ENCODE measurements at places on chromosomes 5 and 9.

- DNase-seq = no peak
Measured at GRCh38 chr5:180333661-180334060, 19.5 kb downstream of the GFPT2 start.

DNA sequence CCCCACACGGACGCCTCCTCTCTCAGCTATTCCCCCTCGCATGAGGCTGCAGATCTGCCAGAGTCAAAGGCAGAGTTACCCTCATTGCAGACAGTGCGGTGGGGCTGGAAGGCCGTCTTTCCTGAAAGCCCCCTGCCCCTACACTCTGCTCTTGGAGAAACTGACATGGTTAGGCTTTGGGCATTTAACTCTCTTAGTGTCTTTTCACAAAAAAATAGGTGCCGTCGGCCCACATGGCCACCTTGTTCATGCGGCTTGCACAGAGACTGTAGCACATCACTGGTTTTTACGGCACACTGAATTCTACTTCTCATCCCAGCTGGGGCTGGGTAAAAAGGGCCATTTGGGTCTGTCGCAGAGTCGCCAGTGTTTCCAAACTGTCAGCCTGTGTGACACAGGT is 107.6 kb downstream of the ENTREP1 start:
- no peak for DNase-seq

- DNase-seq = no peak
Measured at GRCh38 chr9:29100762-29101161, 1527.5 kb upstream of the C9orf72 start.

DNA sequence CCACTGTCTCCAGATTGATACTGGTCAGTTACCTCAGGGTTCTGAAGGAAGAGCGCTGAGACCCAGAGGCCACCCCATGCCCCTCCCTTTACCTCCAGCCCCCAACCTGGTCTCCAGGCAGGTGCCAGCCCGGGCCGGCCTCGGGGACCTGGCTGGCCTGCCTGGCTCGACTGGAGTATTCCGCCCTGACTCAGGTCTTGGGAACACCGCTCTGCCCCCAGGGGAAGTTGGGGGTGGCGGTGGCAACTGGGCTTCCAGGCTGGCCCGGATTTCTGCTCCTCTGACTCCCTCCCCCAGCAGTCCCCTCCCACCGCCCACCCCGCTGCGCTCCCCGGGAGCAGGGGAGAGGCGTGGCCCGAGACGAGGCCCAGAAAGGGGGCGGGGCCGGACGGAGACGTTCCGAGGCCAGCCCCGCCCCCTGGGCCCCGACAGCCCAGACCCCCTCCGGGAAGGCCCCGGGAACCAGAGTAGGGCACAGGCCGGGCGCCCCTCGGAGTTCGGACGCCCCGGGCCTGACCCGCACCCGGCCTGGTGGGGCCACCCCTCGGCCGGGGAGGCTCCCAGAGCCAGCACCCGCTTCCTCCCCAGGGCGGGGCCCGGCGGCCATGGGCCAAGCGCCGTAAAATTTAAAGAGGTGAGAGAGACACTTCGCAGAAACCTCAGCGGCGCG is 82.5 kb upstream of the ZBTB43 start:
- peak; percentile 85 for DNase-seq

GRCh38 chr5:137096149-137097103 is 402.7 kb downstream of the SPOCK1 start:
- DNase-seq = no peak

GRCh38 chr5:1640421-1640881 is 116.7 kb upstream of the LPCAT1 start:
- DNase-seq = no peak

DNA sequence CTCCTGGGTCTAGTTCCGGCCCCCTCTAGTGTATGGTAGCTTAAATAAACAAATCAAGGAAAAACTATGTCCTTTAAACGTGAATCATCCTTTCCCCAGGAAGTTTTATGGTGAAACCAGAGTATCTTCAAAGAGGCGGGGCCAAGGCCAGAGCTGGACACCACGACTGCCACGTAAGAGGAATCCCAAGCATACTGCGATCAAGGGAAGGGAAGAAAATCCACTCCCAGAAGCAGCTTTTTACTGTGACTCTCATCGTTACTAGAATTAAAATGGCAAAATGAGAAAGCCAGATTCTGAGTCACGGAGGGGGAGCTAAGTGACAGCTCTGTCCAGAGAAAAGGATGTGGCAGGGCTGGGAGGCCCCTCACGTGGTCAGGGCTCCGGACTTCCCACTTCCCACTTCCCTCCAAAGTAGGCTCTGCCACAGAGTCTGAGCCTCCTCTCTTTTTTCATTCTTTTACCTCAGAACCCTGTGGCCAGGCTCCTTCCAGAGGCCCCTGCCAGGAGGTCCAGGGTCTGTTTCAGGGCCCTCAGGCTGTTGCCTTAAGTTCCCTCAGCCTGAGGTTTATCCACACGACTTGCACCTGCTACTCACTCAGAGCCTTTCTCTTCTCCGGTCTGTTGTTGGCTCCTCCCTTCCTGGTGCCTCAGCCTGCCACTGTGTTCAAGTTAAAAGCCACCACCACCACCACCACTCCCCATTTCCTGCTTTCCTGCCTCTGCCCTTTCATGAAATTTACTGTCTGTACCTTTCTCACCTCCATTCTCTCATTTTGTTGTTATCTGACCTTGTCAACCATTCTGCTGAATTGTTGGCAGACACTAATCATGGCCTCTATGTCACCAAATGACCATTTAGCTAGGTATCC is 1.4 kb upstream of the GLRX start:
- no peak for DNase-seq

DNA sequence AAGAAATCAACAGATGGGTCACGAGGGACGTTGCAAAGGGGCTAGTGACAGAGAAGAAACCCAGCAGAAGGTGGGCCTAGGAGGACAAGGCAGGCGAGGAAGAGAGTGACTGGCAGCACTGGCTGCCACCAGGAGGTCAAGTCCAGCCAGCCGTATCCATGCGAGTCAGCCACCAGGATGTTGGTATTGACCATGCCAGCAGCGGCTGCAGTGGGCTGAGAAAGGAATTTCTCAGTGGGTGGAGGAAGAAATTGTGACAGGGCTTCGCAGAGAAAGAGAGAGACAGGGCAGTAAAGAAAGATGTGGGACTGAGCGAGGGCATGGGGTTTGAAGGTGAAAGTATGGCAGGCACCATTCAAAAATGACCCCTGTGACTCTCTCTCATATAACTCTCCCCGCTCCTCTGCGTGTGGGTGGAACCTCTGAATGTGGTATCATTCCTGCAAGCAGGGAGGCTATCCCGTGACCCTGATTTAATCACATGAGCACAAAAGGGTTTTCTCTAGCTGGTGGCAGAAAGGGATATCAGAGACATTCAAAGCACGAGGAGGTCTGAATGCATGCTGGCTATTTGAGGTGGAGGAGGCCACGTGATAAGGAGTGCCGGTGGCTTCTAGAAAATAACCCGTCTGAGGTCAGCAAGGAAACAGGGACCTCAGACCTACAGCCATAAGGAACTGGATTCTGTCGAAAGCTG is 45.4 kb upstream of the FBXW11 start:
- no peak for DNase-seq

- no peak for DNase-seq
Measured at GRCh38 chr9:116209414-116210116, 56.0 kb downstream of the PAPPA start.

DNA sequence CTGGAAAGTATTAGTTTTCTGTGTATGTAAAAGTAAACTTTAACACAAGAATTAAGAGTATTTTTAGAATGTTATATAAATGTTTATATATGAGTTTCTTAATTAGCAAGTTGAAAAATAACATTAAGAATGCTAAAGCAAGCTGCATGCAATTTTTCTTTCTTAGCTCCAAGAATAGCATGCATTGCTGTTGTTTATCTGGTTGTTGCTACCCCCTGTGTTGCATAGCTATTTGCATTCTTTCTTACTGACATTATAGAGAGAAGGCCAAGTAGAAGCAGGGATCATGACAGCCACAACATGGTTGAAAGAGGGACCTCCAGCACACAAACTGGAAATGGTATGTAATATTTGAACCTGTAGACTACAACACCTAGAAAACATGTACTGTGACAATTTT is 94.8 kb downstream of the ERCC6L2 start:
- DNase-seq = no peak
